ENCODE measurements at places on chromosomes 7 and 10.

DNA sequence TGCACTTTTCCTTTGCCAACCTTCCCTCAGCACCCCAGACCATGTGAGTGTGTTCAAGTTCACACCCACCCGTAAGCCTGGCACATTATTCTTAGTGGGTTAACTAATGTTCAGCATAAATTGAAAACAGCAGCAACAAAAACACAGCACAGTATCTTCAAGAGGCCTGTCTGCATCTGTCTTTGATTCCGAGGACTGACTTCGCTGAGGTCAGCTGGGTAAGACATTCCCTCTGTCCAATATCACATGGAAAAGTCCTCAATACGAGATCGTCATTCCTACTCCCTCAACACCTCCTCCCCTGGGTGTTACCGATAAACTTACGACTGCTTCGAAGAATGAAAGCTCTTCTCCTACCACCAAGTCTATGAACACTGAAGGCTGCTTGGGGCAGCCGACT, 218.8 kb downstream of the SFMBT2 start:
- DNase-seq: no peak

- no peak for DNase-seq
These were observed 22.2 kb downstream of the ZRANB1 start for GRCh38 chr10:124963866-124964720.

DNA sequence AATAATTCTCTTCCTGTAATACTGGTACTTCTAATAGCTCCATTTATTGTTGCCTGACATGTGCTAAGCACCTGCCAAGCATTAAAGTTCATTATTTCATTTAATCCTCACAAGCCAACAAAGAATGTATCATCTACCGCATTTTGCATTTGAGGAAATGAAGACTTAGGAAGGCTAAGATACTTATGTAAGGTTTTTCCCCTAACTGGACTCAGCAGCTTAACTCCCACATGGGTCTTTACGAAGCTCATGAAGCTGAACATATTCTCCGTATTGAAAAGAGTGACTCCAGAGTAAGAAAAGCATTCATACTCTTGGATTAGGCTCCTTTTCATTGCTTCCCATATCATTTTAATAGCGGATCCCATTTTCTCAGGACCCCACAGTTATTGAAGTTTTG, 155.7 kb upstream of the TMEM72 start:
- DNase-seq: no peak

DNA sequence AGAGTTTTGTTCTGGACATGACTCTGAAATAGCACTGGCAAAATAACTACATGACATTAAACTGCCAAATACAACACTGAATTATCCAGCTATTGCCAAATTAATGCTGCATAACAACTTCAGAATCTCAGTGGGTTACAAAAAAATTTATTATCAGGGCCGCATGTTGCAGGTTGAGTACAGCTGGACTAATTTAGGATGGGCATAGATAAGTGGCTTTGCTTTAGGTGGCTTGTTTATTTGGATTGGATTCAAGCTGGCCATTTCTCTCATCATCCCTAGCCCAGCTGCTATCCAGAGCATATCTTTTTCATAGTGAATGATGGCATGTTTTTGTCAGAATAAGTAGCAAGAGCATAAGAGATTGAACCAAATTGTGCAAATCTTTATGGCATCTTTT, 1277.1 kb downstream of the REEP3 start:
- no peak for DNase-seq

GRCh38 chr7:17166824-17167379, 131.6 kb upstream of the AHR start:
- no peak for DNase-seq

DNA sequence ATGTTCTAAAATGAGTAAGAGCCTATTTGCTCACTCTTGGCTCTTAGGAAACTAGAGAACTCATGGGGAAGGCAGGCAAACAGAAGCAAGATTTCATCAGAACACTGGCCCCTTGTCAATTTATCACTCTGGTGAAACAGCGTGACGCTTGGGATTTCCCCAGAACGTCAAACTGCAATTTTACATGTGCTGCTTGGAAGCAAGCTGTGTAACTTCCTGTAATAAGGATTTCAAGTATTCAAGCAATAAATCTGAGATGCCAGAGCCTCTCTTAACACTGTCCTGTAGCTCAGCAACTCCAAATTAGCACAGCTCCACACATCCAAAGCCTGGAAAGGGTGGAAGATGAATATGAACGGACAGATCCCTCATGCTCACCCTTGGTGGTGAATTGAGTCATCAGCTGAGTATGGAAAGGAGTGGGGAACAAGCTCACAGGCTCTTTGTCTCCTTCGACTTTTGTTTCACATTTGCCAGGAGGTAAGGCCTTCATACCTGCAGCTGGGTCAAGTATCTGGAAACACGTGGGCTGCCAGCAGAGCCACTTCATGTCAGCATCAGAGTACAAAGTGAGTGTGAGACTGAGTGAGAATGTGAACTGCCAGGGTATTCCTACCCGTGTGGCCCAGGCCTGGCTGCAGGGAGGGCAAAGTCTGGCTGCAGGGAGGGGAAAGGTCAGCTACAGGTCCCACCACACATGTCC, 140.4 kb upstream of the NAMPT start:
- no peak for DNase-seq

DNA sequence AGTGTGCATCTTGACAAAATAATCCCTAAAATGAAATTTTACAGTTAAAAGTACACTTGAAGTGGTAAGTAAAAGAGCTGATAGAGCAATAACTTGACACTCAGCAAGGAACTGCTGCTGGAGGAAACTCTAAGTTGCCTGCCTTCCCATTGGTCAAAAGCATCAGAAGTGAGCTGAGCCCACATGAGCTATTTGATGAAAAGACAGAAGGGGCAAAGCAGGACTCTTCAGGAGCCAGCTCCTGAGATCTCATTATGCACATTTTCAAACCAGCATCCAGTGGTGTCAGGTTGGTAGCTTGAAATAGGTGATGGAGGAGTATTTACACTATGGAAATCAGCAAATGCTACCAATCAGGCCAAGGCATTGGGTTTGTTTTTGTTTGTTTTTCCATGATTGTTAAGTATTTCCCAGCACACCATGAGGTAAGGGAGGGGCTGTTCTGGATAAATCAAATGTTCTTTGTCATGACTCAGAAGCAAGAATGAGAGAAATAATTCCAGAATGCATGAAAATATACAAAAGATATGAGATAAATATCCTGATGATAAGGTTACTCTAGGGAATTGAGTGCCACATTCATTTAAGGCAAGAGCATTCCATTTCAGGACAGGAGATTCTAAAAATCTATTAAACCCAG, 316.6 kb downstream of the SNX13 start:
- no peak for DNase-seq

GRCh38 chr7:33666531-33666930, 238.8 kb upstream of the BMPER start:
- no peak for DNase-seq

DNA sequence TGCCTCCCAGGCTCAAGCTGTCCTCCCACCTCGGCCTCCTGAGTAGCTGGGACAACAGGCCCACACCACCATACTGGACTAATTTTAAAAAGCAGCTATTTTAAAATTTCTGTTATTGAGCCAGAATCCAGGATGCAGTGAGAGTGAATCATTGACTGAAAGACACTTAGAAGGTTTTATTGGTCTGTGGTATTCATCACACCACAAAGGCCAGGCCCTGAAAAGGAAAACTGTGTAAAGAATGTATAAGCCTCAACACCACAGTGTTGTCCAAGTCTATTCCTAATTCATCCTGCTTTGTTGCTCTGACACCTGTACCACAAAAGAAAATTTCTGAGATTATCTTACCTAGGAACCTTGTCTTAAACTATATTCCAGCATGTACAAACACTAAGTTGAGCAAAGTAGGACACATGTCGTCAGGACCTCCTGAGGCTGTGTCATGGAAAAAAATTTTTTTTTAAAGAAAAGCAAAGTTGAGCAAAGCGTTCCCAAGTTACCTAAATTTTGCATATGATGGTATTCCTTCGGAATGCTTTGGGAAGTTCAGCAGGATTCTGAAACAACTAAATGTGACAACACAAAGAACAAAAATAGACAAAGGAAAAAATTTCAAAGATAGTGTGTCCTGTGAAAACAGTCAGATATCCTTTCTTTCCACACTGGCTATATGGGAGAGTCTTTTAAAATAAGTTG, 129.6 kb upstream of the MKLN1 start:
- no peak for DNase-seq

- DNase-seq: no peak
These were observed 143.0 kb downstream of the PRPF18 start for GRCh38 chr10:13729586-13730305.

DNA sequence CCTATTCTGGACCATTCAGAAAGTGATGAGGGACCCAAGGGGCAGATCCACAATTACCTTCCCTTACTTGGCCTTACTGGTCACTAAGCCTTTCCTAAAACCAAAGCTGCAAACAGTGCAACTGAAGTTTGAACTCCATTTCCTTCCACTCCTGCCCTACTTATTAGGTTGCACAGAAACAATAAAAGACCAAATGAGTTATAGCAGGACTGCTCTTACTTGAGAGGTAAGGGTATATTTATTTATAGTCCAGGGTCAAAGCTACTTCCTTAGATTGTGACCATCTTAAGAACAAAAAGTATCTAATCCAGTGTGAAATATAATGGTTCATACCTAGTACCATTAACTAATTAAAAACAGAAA, 27.0 kb downstream of the CDK6 start:
- no peak for DNase-seq

DNA sequence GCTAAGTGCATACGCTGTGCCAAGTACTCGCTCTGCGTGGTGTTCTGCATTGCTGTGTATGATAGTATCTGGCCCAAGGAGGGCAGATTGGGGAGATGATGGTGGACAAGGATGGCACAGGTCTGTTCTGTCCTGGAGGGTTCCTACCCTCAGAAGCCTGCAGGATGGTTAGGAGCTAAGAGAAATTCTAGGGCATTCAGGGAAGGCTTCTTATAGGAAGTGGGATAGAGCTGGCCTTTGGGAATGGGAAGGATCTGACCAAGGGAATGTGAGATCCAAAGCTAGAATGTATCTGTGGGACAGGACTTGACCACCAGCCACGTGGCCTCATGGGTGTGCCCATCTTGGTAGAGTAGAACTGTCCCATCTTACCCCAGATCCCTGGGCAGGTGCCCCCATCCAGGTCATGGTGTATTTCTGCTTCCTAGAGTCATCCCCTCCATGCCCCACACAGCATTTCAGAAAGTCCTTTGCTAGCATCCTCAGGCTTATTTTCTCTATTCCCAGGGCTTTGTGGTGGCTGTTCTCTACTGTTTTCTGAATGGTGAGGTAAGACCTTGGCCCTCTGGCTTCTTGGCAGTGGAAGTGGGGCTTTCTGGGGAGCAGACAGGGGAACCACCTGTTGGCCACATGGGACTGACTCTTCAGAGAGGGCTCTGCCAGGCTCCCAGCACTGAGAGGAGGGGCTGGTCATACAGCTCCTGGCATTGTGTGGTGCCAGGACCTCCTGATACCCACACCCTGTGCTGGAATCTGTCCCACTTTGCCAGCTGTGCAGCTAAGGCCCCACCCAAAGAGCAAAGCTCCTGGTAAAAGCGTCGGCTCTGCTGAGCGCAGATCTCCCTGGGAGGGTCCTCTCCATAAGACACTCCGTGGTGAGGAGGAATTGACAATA, 52.5 kb downstream of the ADCYAP1R1 start:
- no peak for DNase-seq

- peak; percentile 22 for DNase-seq
These were observed 304.5 kb upstream of the LRRN3 start for GRCh38 chr7:110786328-110786965.

DNA sequence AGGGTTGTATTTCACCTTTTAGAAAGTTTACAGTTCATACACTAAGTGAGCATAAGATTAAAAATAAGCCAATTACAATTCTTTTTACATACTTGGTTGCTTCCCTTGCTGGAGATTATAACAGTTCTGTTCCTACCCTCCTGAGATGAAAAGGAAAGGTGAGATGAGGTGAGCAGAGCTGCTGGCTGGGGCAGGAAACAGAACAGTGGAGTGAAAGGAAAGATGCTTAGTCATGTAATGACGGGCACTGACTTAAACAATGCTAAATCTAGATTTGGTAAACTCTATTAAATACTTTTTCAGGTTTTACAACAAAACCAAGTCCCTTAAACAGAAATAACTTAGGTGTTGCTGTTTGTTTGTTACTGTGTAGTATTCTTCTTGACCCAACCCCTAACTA, 19.9 kb upstream of the ZEB1 start:
- peak; percentile 50 for DNase-seq

DNA sequence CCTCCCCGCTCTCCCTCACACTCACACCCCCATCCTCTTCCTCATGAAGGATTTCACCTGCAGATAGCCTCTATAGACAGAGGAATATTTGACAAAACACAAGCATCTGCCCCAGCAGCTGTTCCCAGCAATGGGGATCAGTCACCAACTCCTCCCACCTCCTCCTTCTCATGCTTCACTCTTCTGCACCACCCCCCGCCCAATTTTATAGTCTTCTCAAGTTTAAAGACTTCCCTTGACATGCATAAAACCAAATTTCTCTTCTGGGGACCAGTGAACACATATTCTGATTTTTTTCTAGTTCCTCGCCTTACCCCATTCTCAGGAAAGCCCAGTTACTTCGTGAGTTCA, 654.4 kb downstream of the LRMDA start:
- no peak for DNase-seq

- no peak for DNase-seq
These were observed 91.4 kb downstream of the ZNF777 start for GRCh38 chr7:149369497-149369896.

- no peak for DNase-seq
These were observed 613.9 kb upstream of the IGFBP3 start for GRCh38 chr7:46534664-46535588.
